ENCODE measurements at places on chromosomes 6 and 20. TPM values are rescaled to one million over a fixed set of nuclear protein-coding genes. Genes with fewer than 3 reads are reported as not detected.

- no peak for DNase-seq
These were observed 4.9 kb downstream of the DDO start for GRCh38 chr6:110410511-110410910.

ALDH5A1 gene
- polyA plus RNA-seq = 28.9 TPM

PEX3 gene
- 45.8 TPM for polyA plus RNA-seq

DNA sequence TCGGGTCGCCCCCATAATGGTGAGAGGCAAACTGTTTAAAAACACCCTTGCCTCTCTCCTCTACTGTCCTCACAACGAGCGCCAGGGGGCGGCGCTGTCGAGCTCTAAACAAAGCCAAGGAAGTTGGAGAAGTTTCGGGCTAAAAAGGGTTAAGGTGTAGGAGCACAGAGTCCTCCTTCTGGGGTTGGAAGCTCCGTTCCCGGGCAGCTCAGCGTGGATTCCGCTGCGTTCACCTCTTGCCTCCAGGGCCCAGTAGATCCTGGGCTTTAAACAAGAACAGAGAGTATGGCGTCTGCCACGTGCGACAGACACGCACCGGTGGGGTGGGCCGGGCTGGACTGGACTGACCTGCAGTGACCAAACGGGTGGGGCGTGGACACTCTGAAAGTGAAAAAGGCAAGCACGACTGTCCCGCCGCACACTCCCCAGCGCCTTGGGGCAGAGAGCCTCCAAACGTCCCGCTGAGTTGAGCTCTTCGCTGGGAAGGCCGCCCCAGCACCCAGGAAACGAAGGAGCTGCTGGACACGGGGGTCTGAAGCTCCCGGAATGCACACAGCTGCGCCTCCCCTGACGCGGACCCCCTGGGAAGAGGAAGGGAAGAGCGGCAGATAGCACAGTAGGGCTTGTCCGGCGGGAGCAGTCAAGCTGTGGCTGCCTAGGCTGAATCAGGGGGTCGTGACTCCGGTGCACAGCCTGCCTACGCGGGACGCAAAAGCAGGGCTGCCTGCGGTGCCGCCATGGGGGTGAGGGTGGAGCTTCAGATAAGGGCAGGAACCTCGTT is 1.6 kb upstream of the THBD start:
- peak; percentile 73 for DNase-seq

SDHAF4 gene
- 22.1 TPM for polyA plus RNA-seq

DNA sequence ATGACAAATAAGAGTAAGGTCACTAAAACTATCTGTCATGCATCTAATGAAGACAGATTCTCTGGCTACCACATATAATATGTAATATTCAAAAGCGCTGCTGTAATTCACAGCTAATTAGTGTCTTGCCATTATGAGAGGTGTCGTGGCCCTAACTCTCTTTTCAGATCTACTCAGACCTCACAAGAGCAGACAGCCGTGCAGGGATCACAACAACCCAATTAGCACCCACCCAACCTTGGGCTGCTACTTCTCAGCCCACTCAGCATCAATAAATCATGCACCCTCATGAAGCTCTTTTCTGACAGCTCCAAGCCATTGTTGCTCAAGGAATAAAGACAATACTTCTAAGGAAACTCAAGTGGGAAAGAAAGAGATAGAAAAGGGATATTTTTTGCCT is 61.5 kb downstream of the FRK start:
- DNase-seq = no peak

GRCh38 chr20:11496380-11496779 is 421.3 kb upstream of the BTBD3 start:
- DNase-seq = no peak

- DNase-seq = no peak
These were observed 40.6 kb downstream of the CLVS2 start for GRCh38 chr6:123036648-123037047.

DNA sequence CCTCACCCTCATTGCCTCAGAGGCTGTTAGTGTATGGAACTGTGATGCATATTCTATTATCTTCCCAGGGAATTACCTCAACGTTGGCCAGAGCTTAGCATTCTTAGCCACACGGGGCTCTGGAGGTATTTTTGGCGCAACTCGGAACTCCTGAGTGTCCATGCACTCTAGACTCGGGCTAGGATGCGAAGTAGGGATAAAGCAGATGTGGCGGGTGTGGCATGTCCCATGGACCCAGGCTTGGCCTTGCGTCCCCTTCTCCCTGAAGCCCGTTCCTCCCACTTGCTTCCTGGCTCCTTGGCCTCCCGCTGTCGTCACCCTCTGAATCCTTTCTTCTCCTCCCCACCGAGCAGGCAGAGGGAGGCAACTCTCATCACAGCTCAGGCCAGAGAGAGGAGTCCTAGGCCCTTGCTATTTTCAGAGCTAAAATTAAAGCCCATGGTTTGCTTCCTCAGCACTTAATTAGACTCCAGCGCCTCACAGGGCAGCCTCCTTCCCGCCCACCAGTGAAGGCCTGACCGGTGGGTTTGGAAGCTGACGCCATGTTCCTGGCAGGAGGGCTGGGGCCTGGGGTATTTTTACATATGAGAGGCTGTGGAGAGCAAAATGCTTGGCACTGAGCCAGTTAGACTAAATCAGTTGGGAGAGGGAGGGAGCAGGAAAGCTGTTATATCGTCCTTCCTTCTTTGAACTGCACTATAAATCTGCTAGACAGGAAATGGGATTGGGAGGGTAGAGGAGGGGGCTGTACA is 138.7 kb downstream of the FOXO3 start:
- DNase-seq = no peak

GRCh38 chr6:37170273-37171200 is 585 bp downstream of the PIM1 start:
- DNase-seq = no peak

DNA sequence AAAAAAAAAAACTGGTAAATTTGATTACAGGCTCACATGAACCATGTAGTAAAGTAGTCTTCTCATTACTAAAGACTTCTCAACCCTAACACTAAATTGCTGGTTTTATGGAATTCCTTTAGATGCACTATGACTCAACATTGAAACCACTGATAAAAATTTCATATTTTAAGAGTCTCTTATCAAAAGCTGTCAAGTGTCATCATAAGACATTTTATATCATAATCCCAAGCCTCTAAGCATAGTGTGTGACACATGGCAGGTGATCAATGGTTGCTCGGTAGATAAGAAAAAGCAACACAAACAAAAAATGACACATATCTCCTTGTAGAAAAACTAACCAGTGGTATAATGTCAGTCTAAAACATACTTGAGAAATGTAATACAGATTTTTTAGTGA is 258.4 kb downstream of the RNGTT start:
- DNase-seq = no peak

All from right renal pelvis (tissue), 4 donors.